NAMALWA (cell line): ENCODE measurements at places on chromosomes 1 and 21.

DNA sequence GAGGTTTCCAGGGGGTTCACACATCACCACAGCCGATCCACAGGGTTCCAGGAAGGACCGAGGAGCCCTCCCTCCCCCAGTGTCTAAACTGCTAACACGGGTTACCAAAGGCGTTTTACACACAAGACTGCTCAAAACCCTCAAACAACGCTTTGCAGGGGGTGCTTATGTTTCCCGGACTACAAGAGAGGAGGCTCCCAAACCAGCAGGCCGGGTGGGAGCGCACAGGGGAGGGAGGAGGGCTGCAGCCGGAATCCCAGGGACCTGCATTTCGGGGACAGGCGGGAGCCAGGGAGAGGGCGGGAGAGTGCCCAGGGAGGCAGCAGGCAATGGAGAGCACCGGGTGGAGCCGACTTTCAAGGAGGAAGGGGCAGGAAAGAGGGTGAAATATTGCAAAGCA lies 50.8 kb downstream of the ACBD3 start:
- no peak for DNase-seq

- no peak for DNase-seq
These were observed 392.3 kb upstream of the ADAMTS5 start for GRCh38 chr21:27359141-27359540.

- DNase-seq, result no peak
These were observed 287.1 kb upstream of the ADGRL4 start for GRCh38 chr1:79293611-79294010.

DNA sequence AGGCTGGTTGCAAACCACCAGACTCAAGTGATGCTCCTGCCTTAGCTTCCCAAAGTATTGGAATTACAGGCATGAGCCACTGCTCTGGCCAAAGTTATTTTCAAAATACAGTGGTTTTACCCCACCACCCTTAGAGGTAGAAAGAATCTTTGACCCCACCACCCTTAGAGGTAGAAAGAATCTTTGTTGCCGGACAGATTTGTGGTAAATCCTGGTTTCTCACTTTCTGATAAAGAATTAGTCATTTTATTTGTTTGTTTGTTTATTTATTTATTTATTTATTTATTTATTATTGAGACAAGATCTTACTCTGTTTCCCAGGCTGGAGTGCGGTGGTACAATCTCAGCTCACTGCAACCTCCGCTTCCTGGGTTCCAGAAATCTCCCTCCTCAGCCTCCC lies 55.9 kb downstream of the NFIA start:
- no peak for DNase-seq

DNA sequence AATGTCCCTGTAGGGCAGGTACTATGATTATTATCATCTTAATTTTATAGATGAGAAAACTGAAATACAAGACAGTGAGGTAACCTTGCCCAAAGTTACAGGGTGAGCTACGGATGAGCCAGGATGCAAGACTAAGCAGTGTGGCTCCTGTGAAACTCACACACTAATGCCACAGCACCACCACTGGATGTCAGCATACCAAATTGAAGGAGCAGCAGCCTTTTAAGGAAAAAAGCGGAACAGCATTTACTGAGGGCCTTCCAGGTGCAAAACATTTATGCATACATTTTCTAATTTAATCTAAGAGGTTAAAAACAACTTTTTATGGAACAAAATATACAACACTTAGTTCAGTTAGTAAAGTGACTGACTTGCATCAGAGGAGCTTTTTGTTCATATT lies 41.7 kb downstream of the SEC16B start:
- DNase-seq, result no peak

GRCh38 chr1:222229672-222230312 lies 318.1 kb downstream of the HHIPL2 start:
- no peak for DNase-seq

DNA sequence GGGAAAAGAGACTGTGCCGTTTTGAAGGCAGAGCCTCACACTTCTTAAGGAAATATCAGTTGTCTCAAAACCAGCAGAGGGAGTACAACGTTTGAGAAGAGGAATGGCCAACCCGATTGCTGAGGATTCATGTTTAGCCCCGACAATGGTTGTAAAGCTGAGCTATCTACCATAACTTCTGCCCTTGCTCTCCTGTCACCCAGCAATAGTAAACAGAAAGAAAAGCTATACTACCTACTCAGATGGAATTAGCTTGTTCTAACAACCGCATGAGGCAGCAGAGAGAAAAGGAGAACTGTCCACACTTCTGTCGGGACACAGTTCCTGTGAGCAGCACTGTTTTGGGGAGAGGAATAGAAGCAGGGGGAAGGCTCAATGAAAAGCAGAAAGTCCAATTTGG lies 91.2 kb downstream of the SLC45A1 start:
- peak; percentile 69 for DNase-seq

GRCh38 chr1:198932351-198932991 lies 293.6 kb downstream of the PTPRC start:
- peak; percentile 51 for DNase-seq

GRCh38 chr21:30408782-30409494 lies 13.1 kb downstream of the KRTAP13-1 start:
- DNase-seq, result peak; percentile 50

- no peak for DNase-seq
These were observed 53.5 kb upstream of the BACH1 start for GRCh38 chr21:29245104-29245643.

GRCh38 chr1:230368363-230368762 lies 57.8 kb downstream of the PGBD5 start:
- no peak for DNase-seq

DNA sequence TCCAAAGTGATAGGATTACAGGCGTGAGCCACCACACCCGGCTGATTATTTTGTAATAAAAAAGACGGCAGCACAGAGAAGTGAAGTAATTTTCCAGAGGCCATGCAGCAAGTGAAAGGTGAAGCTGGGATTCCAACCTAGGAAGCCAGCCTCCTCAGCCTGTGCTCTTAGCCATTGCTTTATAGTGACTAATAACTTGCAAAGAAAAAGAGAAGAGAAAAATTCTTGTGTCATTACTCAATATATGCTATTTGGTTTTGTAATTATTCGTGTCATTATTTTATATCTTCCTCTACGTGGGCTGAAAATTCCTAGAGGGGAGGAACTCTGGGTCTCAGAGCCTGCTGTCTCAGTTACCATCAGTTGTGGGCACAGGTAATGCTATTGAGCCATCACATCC lies 1.6 kb upstream of the IER5 start:
- DNase-seq, result no peak

DNA sequence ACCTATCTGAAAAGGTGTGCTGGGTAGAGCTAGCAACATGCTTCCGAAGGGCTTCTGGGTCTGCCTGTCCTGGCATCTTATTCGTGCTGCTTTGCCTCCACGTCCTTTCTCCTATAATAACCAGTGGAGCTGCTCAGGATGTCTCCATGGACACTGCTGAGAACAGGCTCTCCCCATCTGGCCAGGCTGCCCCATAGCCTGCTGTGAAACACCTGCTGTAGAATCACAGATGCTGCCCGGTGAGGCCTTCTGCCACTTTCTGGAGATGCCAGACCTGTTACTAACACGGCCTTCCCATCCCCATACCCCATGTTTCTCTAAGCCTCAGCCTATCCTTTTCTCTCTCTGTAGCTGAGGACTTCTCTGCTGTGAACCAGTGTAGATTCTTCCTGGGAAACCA lies 120.5 kb downstream of the IER5 start:
- no peak for DNase-seq

DNA sequence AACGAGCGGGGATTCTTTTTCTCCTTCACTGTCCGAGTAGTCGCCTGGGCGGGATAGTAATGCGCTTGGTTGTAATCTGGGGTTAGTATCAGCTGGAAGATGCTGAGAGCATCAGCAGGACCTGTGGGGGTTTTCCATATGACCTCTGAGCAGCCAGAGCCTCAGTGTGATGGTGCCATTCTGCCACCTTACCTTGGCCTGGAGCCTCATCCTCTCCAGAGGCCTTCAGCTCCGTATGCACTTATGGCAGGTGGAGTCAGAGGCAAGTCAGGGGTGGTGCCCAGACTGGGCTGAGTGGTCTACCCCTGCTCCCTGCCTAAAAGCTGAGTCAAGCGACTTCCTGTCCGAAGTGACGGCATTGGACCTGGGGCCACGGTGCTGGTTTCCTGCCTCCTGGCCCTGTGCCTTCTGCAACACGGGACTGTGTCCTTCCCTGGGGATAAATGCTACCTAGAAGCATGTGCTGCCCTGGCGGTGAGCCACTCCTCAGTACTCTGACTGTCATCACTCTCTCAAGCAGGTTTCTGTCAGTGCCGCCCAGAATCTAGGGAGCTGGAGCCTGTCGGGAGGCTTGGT lies 24.7 kb downstream of the TENT5C start:
- DNase-seq, result no peak

- peak; percentile 64 for DNase-seq
These were observed 43.6 kb upstream of the PDE9A start for GRCh38 chr21:42609811-42610210.

- DNase-seq, result no peak
These were observed 163.3 kb downstream of the TM2D1 start for GRCh38 chr1:61561666-61562065.

- no peak for DNase-seq
These were observed 880 bp downstream of the IGSF21 start for GRCh38 chr1:18108299-18109057.

- no peak for DNase-seq
These were observed 61.5 kb downstream of the CD58 start for GRCh38 chr1:116508984-116509980.

DNA sequence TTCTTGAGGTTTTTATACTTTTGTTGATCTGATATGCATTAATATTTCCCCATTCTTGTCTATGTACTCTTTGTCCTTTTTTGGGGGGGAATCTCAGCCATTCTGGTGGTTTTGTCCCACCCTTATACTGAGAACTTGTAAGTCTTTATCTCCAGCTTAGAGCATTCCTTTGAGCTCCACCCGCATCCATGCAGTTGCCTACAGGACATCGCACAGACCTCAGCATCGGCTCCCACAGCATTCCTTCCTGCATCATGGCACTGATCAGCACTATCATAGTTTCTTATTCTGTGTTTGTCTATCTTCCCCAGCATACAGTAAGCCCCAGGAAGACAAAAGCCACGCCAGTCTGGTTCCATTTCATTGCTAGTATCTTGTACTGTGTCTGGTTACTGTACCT lies 33.0 kb downstream of the HHAT start:
- DNase-seq, result no peak

DNA sequence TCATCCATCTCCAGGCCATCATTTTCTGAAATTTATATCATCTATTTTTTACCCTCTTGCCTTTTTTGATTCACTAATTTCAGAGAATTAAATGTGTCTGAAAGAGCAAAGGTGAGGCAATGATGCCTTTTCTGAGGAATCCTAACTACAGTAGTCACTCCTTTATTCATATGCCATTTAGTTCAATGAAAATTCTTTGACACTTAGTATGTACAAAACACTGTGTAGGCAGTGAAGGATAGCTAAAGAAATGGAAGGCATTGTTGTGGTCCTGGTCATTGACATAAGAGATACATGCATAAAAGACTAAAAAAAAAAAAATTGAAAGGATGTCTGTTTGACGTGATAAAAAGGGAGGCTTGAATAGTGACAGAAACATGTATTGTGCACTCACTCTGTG lies 171.9 kb upstream of the BEND5 start:
- no peak for DNase-seq

DNA sequence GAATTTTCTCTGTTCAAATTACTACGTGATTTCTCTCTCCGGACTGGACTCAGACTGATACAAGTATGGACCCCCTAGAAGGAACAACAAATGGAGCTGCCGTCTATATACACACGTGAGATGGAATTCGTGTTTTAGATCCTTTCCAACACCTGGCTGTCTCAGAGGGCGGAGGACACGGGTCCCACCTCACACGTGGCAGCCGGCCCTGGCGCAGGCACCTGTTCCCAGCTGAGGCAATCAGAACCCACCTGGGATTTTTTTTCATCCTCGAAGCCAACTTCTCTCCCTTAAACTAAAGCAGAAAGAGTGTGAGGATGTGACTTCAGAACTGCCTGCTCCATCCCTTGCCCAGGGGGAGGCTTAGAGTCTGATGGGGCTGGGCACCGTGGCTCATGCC lies 34.1 kb upstream of the SCCPDH start:
- no peak for DNase-seq

DNA sequence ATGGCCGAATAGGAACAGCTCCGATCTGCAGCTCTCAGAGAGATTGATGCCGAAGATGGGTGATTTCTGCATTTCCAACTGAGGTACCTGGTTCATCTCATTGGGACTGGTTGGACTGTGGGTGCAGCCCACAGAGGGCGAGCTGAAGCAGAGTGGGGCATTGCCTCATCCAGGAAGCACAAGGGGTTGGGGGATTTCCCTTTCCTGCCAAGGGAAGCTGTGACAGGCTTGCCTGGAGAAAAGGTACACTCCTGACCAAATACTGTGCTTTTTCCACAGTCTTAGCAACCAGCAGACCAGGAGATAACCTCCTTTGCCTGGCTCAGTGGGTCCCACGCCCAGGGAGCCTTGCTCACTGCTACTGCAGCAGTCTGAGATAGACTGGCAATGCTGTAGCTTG lies 66.9 kb downstream of the HSD3B1 start:
- DNase-seq, result no peak

GRCh38 chr1:89698020-89698560 lies 65.2 kb downstream of the LRRC8C start:
- DNase-seq, result no peak

GRCh38 chr21:25845729-25846256 lies 111.0 kb downstream of the GABPA start:
- no peak for DNase-seq

- DNase-seq, result peak; percentile 41
These were observed 31.6 kb downstream of the SLC45A1 start for GRCh38 chr1:8349473-8349865.

- DNase-seq, result no peak
These were observed 79.1 kb downstream of the ZP4 start for GRCh38 chr1:237811633-237812032.

GRCh38 chr1:92481971-92482664 lies 4.6 kb downstream of the GFI1 start:
- no peak for DNase-seq

GRCh38 chr1:229597877-229598276 lies 28.0 kb downstream of the TAF5L start:
- DNase-seq, result no peak

- no peak for DNase-seq
These were observed 270.4 kb downstream of the HLX start for GRCh38 chr1:221149555-221150075.

- no peak for DNase-seq
These were observed 171.2 kb downstream of the SEC16B start for GRCh38 chr1:177798614-177799013.
